Type B pancreatic cell (in vitro differentiated cells): ENCODE measurements at places on chromosomes 12 and 14.
A peak's percentile ranks its signal among the peaks of the same experiment; 100 is the strongest.

GRCh38 chr12:66189486-66189843, 451 bp downstream of the IRAK3 start:
- DNase-seq: no peak

- DNase-seq: no peak
Observed at GRCh38 chr12:55818140-55818728, 393 bp downstream of the ORMDL2 start.

GRCh38 chr12:31682136-31682962, 22.9 kb downstream of the ETFBKMT start:
- no peak for DNase-seq

GRCh38 chr12:62598846-62599245, 132.2 kb downstream of the MON2 start:
- no peak for DNase-seq

- peak; percentile 29 for DNase-seq
Observed at GRCh38 chr12:56929780-56930179, 4.4 kb downstream of the SDR9C7 start.

- DNase-seq: no peak
Observed at GRCh38 chr14:97065305-97066067, 268.3 kb downstream of the VRK1 start.

- DNase-seq: no peak
Observed at GRCh38 chr14:62269204-62269603, 507.0 kb downstream of the SNAPC1 start.
